ENCODE measurements at places on chromosomes 16 and 17.

DNA sequence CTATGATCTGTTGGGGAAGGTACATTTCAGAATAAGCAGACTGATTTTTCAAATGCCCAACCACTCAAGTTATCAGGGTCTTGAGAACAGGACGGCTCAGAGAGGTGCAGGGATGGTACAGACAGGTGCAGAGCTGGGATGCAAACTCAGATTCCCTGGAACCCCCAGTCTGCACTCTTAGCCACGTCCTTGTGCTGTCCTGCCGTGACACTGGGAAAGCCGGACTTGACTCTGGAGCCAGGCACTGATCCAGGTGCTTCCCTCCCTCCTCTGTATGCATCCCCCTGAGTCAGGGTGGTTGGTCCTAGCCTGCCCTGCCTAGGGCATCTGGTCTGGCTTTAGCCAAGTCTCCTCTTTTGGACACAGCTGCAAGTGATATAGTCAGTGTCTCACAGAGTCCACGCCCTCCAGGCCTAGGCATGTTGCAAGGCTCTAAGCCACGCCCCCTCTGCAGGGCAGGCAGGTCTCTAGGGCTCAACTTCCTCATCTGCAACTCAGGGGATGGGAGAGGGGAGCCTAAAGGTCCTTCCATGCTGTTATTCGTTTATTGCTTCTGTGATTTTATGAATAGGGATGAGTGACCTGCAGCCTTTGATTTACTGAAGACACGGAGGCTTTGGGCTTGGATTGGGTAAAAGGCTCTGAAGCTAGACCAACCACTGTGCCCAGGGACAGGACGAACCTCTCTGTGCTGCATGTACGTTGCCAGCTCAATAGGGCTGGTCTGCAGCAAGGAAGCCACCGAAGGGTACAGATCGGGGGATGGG, 97.3 kb downstream of the SDK2 start:
- DNase-seq, result no peak

GRCh38 chr16:18943414-18943813, 17.2 kb upstream of the SMG1 start:
- no peak for DNase-seq

DNA sequence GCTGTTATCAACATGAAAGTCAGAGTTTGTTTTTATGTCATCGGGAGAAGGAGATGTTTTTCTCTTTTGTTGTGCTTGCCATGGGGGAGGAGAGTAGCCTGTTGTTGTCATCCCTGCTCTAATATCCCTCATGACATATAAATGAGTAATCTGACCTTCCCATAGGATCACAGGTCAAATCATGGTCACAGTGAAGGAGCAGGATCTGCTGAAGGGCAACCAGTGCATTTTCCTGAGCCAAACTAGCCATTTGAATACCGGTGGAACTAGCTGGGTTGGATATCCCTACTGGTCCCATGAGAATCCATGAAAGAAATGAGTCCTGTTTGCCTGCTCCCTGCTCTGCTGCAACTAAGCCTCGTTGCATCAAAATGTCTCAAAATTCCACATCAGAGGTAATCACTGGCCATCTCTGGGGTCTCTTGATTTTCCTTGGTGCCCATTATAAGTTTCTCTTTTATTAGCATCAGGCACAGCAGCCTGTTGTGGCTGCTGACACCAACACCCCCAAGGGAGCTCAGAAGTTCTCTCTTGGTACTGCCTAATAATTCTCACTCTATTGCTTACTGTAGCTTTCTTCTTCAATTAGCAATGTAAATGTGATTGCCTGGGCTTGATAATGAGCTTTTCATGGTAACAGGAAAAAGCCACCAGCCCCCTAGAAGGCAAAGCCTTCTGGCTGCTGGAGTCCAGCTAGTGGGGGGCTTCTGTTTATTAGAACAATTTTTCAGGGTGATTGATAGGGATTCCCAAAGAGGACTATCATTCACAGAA, 211.4 kb upstream of the ERCC4 start:
- DNase-seq, result no peak

GRCh38 chr16:82242201-82242600, 72.2 kb upstream of the MPHOSPH6 start:
- DNase-seq, result no peak

DNA sequence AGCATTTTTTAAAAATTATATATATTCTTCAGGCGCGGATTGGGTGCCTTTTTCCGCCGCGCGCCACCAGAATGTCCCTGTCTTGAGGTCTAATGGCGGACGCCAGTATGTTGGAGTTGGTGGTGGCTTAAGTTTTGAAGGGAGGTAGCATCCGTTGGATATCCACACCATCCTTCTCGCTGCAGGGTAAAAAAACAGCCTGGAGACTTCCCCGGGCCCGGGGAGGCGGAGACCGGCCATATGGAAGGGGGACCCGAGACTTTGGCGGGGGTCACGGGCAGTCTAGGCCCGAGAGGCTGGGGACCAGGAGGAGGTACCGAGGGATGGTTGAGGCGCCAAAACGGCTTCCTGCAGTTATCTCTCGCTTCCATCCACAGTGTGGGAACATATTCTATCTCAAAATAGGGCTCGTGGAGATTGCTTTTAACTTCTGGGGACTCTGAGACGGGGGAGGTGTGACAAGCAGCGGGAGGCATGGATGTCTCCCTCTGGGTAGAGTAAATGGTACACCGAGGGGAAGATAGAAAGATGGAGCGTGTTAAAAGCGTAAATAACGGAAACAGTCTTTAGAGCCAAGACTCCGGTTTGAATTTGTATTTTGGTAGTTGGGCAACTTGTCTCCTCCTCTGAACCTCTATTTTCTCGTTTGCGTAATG, at the start of gene SF3B3:
Gene SF3B3, plus strand, starts transcription at position 74 of the 656 bp plus-strand sequence. CDS start 2,841 bp downstream, outside the sequence.
- DNase-seq, result peak; percentile 70

DNA sequence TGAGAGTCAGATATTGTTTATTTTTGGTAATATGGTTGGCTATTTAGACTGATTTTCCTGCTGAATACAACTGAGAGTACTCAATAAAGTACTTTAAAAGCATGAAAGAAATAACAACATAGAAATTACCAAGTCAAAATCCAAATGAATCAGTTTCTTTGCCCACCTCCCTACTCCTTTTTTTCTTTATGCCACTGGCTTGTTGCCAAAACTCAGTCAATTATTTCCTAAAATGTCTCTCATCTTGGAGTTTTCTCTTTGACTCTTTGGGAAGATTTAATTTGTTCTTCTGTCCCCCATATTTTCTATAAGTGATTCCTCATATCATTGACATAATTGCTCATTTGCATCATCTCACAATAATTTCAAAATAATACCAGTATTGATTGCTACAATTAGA, 2.6 kb upstream of the OMG start:
- no peak for DNase-seq

DNA sequence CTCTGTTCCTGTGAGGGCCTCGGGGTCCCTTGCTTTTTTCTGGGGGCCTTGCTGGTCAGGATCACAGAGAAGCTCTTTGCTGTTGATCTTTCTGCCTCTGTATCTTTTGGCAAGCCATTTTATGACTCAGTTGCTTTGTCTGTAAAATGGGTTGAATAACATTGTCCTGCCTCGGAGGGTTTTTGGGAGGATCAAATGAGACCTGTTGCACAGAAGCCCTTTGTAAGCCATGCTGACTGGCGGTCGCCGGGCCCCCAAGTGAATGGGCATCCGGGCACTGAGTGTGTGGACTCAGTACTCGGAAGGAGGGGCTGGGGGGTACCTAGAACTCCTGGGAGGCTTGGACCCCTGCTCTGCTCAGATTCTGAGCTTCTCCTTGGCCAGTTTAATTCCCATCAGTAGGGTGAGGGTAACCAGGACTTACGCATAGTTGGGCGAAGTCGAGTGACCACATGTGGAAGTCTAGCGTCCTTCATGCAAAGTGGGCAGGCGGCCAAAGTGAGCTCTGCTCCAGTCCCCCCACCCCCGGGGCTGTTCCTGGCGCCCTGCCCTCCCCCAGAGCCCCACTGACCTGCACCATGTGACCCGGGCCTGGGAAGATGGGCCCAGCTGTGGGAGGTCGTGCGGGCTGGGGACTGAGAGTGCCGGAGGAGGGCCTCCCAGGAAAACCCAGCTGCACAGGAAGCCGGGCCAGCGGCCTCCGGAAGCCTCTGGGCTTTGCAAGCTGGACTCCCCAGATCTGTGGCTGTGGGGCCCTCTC, 284.0 kb downstream of the SEC14L1 start:
- peak; percentile 88 for DNase-seq

GRCh38 chr17:14946481-14946880, 318.6 kb downstream of the PMP22 start:
- no peak for DNase-seq

- no peak for DNase-seq
These were observed 28.9 kb upstream of the RBFOX1 start for GRCh38 chr16:7303660-7304200.

- no peak for DNase-seq
These were observed 1.8 kb downstream of the SREBF1 start for GRCh38 chr17:17834974-17835373.

- DNase-seq, result no peak
These were observed 351.1 kb downstream of the CA10 start for GRCh38 chr17:51807460-51807859.

- DNase-seq, result no peak
These were observed 39.6 kb downstream of the STX8 start for GRCh38 chr17:9536061-9536460.

DNA sequence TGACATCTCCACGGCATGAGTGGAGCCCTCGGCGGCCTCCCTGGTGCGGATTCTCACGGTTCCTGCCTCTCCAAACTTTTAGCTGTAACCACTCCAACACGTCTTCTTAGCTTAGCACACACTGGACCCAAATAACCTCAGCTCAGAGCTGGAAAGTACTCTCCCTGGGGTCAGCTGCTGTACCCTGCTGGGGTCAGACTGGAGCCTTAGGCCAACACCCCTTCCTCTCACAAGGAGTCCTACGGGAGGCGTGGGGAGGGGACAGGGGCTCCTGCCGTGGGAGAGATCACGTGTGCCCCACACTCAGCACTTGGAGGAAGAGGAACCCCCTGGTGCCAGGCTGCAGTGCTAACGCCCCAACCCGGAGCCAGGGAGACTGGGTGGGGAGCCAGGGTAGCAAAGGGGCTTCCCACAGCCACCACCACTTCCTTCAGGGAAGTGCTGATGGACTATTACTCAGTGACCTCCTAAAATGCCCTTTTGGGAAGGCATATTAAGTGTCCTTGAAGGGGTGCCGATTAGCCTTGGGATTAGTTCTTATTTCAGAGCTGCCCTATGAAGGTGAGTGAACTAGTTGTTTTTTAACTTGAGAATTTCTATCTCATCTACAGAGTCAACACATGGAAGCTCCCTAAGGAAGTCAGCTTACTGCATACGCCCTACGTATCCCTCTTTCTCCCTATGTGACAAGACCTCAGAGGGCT, 124.0 kb downstream of the HIC1 start:
- DNase-seq, result no peak

DNA sequence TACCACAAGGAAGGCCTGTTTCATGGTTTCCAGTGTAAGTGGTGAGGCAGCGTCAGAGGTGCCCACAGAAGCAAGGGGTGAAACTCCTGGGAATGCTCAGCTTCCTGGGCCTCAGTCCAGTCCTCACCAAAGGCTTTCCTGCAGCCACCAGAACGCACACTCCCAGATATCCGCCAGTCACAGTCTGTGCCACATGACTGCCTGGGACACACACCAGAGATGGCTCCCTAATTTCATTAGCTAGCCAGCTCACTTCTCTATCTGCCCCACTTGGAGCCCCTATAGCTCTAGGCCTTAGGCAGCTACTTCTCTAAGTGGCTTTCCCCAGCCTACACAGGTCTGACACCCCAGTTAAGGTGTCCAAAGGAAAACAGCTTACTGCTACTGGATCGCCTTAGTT, 77.0 kb downstream of the CYTH1 start:
- DNase-seq, result no peak

- DNase-seq, result peak; percentile 36
These were observed at the start of gene EFNB3 for GRCh38 chr17:7704601-7705268. Gene EFNB3, plus strand, starts transcription at chr17:7705202. Its CDS starts 397 bp downstream, at chr17:7705599.

GRCh38 chr17:13777003-13777402, 175.3 kb upstream of the HS3ST3A1 start:
- no peak for DNase-seq

GRCh38 chr17:34730816-34731215, 151.4 kb downstream of the TMEM132E start:
- no peak for DNase-seq

GRCh38 chr17:4949321-4950074, 1.2 kb upstream of the PFN1 start:
- DNase-seq, result peak; percentile 58

DNA sequence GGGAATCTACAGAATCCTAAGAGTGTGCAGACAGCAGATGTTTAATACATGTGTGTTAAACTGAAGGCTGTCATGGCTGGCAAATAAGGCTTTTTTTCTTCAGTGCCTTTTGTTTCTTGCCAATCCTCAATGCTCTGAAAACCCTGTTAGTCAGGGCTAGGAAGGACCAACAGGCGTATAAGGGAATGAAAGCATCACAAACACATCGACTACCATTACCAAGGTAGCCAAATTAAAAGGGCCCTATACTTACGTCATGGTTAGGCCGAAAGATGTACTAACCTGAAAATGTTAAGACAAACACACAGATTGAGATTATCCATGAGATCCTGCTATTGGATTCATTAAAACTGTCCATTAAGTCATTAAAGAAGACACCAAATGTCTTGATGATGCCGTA, 13.1 kb downstream of the SLC16A6 start:
- no peak for DNase-seq

- DNase-seq, result no peak
These were observed 3.3 kb downstream of the ERAL1 start for GRCh38 chr17:28857905-28858800.

GRCh38 chr17:82028246-82028645, 3.2 kb upstream of the RAC3 start:
- DNase-seq, result no peak

GRCh38 chr16:72094266-72094610, 591 bp downstream of the DHX38 start:
- DNase-seq, result no peak

GRCh38 chr17:8473451-8474192, 37.9 kb downstream of the NDEL1 start:
- DNase-seq, result no peak

GRCh38 chr16:62041401-62041800, 5.2 kb upstream of the CDH8 start:
- peak; percentile 3 for DNase-seq

DNA sequence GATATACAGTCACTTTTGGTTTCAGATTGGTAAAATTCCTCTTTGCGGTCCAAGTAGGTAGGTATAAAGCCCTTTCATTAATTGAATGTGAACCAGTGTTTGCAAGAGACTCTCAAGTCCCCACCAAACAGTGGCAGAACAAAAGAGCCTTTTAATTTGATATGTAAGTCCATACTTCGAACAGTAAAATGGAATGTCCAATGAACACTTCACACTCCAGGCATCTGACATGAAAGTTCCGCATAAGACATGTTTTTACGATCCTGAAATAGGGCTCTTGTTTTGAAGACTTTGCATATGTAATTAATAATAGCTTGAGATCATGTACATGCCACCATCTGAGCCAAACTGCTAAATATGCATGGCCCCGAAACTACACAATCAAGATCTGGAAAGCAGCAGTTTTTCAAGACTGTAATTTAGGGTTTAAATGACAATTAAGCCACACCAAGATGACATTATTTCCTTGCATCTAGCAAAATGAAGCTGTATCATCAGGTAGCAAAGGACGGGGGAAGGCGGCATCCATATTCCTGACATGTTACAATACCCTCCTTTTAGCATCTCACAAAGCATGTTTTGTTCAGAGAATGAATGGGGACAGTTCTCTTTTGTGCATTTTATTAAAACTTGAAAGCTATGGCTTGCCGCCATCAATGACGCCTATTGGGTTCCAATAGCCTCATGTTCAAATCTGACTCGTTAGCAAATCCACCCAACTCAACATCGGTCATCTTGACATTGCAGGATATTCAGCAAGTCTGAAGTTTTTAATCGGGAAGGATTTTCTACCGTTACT, 39.4 kb downstream of the LITAF start:
- DNase-seq, result peak; percentile 90

Data from foreskin melanocyte (primary cell).